Umbilical cord (tissue), 2 donors: ENCODE measurements at places on chromosomes 12 and 14.

- DNase-seq: no peak
These were observed 171.7 kb downstream of the SLC5A8 start for GRCh38 chr12:101038289-101038871.

DNA sequence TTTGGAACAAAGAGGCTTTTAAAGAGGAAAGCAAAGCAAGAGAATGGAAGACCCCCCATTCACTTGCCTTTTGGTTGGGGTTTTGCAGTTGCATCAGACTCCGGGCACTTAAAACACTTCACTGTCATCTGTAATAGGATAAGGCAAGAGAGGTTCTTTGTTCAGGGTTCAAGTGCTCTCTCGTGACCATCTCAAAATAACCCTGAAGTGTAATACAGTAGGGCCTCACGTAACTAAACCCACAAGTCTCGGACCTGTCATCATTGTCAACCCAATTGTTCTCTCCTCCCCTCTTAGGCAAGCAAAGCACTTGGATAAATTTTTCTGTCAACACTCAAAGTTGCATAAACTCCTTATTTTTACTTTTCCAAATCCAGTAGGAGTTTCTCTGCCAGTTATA, 26.9 kb upstream of the MYBPC1 start:
- DNase-seq: no peak

GRCh38 chr12:11840366-11840765, 190.9 kb downstream of the ETV6 start:
- DNase-seq: no peak

DNA sequence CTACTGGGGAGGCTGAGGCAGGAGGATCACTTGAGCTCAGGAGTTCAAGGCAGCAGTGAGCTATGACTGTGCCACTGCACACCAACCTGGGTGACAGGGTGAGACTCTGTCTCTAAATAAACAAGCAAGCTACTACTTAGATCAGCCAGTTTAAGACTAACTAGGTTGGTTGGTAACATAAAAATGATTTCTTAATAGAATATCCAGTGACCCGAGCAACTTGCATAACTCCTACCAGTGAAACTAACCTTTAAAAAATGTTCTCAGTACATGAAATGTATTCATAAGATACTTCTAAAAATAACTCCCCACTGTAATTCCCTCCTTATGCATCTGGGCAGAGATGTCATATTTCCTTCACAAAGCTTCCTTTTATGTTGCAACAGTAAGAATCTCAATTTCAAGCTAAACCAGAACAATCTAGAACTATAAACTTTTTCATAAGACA, 15.9 kb downstream of the TAOK3 start:
- peak; percentile 85 for DNase-seq

GRCh38 chr12:61798778-61799177, 461.4 kb upstream of the USP15 start:
- no peak for DNase-seq

GRCh38 chr14:81295958-81296923, 75.5 kb upstream of the GTF2A1 start:
- no peak for DNase-seq

DNA sequence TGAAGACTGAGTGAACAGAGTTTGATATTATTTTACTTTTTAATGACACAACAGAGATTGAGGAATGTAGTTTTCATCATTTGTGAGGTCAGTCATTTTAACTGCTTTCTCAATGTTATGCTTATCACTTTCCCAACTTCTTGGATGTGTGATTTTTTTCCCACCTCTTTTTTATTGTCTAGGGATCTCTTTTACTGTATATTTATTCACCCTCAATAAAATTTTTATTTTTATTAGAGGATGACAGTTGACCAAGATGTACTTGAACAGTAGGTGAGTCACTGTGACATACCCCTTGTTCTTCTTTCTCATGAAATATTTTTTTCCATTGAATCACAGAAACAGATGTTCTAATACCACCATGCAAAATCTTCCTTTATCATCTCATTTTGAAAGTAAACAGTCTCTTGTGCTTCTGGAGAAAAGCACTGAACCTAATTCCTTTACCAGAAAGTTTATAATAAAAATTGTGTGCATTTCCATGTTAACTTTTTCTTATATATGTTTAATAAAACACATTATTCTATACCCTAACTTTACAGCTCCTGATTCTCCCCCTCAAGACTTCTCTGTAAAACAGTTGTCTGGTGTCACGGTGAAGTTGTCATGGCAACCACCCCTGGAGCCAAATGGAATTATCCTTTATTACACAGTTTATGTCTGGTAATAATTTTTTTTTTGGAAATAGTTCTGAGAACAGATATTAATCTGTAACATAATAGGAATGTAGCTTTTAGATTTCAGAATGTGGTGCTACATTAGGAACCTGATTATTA, 65.9 kb downstream of the PTPRQ start:
- DNase-seq: peak; percentile 38

DNA sequence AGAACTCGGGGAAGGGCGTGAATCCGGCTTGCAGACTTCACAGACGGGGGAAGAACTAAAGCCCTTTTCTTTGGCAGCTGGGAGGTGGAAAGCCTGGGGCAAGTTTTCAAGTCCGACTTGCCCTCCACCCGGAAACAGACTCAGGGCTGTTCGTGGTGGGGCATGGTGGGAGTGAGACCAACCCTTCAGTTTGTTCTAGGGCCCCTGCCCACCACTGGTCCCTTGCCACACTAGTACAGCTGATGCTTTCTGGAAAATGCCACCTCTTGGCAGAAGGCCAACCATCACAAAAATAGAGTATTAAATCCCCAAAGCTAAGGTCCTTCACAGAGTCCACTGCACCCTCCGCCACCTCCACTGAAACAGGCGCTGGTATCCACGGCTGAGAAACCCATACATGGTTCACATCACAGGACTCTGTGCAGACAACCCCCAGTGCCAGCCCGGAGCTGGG, 50.4 kb upstream of the DDX11 start:
- DNase-seq: no peak

GRCh38 chr12:25271486-25272098, 20.9 kb upstream of the KRAS start:
- no peak for DNase-seq

GRCh38 chr14:56182410-56182809, 64.2 kb downstream of the PELI2 start:
- no peak for DNase-seq
